ENCODE measurements at places on chromosomes 4 and X. TPM values are rescaled to one million over a fixed set of nuclear protein-coding genes. Genes with fewer than 3 reads are reported as not detected.

The HS6ST2 gene
- total RNA-seq, result 5.7 TPM

The NUDT11 gene
- total RNA-seq, result 18.8 TPM

The PF4V1 gene
- total RNA-seq, result not detected

The CFP gene
- total RNA-seq, result 5.2 TPM

The ARMCX4 gene
- 23.3 TPM for total RNA-seq

The FAM241A gene
- total RNA-seq, result 2.7 TPM

The PABPC4L gene
- total RNA-seq, result 8.8 TPM

Measured in camera-type eye (tissue), 1 donor.